ENCODE measurements at places on chromosomes 7 and 10.
A peak's percentile ranks its signal among the peaks of the same experiment; 100 is the strongest.

GRCh38 chr10:129993621-129994020, 29.5 kb upstream of the EBF3 start:
- DNase-seq: no peak

GRCh38 chr10:3782146-3782450, 2.9 kb downstream of the KLF6 start:
- no peak for DNase-seq

DNA sequence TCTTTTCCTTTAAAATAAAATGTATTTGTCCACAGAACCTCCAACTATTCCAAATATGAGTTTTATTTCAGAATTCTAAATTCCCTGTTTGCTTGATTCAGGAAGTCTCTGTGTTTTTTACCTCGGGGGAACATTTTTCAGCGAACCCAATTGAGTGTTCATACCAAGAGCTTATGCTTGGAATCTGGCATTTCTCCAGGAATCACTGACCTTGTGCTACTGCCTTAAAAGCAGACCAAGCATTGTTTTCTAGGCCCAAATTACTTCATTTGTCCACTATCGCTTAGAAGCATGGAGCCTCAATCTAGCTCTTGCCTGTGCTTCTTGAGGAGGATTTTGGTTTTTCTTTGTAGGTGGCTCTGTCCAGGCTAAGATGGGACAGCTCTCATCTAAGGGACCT, 59.4 kb downstream of the EBLN1 start:
- DNase-seq: no peak

DNA sequence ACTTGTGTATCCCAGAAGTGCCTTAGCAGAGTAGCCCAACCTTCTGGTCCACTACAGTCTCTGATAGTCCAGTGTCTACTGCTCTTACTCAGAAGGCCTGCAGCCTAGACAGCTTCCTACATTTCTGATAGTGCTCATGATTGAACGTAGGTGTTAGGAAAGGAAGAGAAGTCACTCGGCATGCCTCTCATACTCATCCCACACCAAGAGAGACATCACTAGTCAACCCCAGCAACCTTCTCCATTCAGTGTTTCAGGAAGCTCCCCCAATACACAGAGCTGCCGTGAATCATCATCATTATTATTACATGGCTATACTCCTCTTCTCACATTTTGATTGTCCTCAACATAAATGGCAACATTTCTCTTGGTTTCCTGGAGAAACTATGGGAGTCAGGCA, 166.4 kb downstream of the COBL start:
- DNase-seq: no peak

DNA sequence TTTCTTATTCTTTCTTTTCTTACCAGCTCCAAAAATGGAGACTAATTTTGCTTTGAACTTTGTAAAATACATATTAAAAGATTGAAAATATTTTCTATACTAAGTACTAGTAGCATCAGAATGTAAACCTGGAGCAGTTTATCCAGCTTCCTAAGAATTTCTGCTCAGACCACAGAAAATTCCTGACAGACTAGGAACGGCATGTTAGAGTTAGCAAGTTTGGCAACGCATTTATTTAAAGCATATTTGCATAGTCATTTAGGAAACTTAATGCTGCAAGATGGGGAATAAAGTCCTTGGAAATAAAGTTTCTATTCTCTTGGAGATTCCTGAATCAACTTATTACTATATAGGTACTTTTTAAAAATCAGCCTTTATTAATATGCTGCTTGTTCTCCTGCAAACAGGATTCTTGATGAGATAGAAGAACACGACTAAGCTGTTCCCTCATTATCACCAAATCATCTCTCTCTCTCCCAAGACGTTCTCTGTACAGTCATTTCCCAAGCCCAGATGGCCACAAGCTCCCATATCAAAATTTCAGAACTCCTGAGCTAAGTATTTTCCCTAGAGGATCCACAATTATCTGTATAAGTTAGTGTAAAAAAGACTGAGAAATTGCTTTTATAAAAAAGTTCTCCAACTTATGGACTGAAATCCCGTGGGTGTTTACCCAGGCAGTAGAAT, 305.8 kb upstream of the NEBL start:
- no peak for DNase-seq

DNA sequence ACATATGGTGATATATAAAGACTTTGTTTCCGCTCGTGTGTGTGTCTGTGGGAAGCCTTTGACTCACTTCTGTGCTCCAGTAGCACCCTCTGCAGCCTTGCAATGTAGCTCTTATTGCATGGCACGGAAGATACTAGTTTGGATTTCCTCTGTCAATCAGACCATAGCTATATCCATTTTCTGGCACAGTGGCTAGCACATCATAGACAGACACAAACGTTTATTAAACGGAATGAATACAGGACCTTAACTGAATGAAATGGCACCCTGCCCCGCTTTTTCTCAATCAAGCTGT, 124.0 kb upstream of the PTPN20 start:
- DNase-seq: peak; percentile 20
